ENCODE measurements at places on chromosomes 16 and 17.

DNA sequence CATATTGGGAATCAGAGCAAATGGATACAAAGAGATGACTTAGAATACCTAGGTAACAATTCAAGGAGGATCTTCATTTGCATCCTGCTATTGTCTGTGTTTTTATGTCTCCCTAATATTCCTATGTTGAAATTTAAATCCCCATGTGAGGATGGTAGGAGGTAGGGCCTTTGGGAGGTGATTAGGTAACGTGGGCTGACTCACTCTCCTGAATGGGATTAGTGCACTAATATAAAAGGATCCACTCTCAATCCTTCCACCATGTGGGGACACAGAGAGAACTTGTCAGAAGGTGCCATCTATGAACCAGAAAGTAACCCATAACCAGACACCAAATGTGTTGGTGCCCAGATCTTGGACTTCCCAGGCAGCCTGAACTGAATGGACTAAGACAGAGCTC, 83.4 kb downstream of the CDH8 start:
- DNase-seq, result no peak

DNA sequence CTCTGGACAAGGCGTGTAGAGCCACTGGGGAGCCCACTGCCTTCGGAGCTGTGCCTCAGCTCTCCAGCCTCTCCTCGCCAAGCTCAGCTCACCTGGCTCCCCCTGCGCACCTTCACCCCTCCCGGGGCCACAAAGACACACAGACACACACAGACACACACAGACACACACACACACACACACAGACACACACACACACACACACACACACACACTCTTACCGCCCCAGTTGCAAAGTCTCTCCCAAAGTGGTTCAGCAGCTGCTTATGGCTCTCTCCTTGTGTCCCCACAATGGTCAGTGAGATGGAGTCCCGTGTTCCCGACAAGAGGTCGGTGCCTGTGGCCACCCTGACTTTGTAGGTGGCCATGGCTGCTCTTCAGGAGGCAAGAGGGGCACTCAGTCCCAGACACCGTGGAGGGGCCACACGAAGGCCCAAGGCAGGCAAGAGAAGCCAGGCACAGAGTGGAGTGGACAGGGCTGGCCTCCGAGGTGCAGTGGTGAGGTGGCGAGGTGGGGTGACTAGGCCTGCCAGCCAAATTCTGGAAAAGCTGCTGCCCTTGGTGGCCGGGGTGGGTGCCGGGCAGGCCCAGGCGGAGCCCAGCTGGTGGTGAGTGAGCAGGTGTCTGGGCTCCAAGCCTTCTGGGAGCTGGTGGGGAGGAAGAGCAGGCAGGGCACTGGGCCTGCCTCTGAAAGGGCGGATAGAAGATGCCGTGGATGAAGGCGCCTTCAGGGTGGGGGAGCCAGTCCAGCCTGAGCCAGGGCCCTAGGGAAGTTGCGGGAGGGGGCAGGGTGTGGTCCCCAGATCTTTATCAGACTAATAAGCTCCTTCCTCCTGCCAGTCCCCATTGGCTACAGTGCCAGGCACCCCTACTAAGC, at the start of gene ALOX12B:
Gene ALOX12B, minus strand, starts transcription at position 642 of the 877 bp plus-strand sequence. Its CDS starts 274 bp downstream, at position 368.
- DNase-seq, result no peak

DNA sequence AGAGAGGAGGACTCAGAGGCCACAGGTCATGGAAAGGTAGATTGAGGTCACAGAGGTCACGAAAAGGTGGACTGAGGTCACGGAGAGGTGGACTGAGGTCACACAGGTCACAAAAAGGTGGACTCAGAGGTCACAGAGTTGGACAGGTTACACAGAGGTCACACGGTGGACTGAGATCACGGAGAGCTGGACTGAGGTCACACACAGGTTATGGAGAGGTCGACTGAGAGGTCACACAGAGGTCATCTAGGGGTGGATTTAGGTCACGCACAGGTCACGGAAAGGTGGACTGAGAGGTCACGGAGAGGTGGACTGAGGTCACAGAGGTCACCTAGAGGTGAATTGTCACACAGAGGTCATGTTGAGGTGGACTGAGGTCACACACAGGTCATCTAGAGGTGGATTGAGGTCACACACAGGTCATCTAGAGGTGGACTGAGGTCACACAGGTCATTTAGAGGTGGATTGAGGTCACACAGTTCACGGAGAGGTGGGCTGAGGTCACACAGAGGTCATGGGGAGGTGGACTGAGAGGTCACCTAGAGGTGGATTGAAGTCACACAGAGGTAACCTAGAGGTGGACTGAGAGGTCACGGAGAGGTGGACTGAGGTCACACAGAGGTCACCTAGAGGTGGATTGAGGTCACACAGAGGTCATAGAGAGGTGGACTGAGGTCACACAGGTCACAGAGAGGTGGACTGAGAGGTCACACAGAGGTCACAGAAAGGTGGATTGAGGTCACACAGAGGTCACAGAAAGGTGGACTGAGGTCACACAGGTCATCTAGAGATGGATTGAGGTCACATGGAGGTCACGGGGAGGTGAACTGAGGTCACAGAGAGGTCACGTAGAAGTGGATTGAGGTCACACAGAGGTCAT, 26.7 kb upstream of the JPT2 start:
- DNase-seq, result no peak

DNA sequence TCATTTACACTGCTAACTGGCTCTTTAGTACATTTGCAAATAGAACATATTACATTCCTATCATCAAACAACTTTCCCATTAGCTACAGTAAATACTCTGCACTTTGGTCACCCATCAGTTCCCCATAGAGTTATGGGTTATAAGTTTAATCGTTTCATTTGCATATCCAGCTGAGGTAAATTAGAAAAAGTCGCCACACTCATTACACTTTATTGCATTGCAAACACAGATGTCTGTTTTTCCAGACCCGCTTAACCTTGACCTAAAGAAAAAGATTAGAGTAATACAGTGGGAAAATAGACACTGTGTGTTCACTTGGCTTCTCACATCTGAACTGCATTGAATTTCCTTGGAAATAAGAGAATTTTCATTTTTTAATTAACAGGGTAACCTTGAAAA, 213.1 kb upstream of the PSMD7 start:
- DNase-seq, result no peak

- DNase-seq, result no peak
These were observed 19.6 kb downstream of the HMOX2 start for GRCh38 chr16:4495766-4496165.

DNA sequence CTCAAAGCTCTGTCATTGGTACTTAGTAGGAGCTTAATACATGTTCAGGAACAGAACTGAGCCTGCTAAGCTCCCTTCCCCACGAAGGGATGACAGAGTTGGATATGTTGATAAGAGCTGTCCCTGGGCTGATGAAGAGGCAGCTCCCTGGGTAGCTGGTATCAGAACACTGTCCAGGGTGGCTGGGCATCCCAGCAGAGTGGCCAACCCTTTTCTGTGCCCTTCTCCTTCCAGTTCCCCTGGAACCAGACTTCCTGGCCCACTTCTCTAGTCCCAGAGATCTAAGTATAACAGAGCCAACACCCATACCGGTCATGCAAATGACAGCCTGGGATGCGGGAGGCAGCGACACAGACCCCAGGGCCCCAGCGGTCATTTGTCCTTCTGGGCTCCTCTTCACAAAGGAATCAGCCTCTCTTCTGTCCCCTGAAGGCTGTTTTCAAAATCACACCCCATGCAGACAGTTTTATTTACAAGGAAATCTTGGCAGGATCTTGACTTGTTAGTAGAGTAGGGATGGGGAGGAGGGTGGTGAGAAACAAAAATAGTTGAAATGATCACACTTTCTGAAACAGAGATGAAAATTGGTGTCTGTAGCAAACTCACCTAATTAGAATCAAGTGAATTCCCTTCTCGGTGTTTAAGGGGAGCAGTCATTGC, 1.4 kb upstream of the RHBDL3 start:
- no peak for DNase-seq

DNA sequence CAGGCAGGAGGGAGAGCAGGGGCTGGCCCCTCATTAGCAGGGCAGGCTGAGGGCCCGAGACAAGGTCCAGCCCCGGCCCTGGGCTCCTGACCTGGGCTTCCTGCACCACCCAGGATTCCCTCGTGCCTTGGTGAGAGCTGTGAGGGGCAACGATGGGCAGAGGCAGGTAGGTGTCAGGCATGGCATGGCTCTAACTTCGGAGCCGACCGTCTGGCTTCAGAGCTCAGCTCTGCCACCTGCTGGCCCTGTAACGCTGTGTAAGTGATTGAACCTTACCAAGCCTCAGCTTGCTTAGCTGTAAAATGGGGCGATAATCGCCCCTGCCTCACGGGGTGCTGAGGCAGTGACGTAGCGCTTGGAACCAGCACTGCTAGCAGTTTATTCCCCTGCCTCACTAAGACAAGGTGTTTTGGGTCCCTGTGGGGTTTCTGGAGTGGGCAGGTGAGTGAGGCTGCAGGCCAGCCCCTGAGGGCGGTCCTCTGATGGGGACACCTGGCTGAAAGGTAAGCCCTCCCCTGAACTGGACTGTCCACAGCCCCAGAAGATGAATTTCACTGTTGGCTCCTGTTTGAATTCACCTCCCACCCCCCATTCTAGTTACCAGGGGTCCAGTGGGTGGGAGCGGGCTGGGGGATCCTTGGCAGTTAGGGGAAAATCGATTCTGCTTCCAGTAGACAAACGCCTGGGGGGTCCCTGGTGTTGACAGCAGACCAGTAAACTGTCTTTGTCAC, 184.8 kb upstream of the GSE1 start:
- peak; percentile 46 for DNase-seq

- DNase-seq, result no peak
These were observed 295.0 kb downstream of the CEP112 start for GRCh38 chr17:65896889-65897288.

- no peak for DNase-seq
These were observed 5.1 kb downstream of the STH start for GRCh38 chr17:46003907-46004748.

GRCh38 chr17:12429116-12429515, 236.6 kb upstream of the MYOCD start:
- DNase-seq, result no peak

GRCh38 chr16:57137566-57138273, 45.3 kb downstream of the CPNE2 start:
- no peak for DNase-seq

DNA sequence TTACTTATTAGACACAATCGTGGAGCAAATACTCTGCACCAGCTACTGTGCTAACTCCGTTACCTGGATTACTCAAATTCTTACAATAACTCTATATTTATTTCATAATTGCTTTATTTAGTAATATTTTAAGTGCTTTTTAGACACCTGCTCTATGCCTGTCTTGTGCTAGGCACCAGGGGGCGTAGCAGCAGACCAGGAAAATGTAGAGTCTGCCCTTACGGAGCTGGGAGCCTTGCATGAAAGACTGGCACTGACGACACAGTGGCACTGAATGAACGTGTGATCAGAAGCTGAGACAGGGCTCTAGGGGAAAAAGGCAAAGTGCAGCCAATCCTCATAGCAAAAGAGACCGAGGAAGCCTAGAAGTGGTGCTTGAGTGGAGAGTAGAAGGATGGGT, 486.5 kb downstream of the CDH13 start:
- DNase-seq, result no peak

GRCh38 chr16:65704866-65705265, 583.0 kb upstream of the CDH11 start:
- no peak for DNase-seq

DNA sequence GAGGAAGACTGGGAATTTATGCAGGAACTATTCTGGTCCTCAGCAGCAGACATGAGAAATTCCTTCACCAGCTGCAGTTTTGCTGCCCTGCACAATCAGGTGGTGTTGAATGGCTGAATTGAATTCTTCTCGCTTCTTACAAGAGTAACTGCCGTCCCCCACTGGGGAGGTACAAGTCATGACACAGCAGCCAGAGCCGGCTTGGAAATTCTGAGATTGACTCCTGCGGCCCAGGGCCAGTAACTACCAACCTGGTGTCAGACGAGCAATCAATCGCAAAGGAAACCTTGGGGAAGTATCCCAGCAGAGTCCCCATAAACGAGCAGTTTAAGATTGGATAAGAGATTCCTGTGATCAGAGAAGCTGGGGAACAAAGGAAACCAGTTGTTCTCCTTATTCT, 30.7 kb downstream of the KNOP1 start:
- no peak for DNase-seq

All from stimulated activated CD4-positive, alpha-beta T cell treated with anti-CD3 and anti-CD28 coated beads, Interleukin-12 subunit alpha, Interleukin-12 subunit beta, amount 100 ng/mL, for 24 hours (primary cell).